ENCODE measurements at places on chromosomes 11 and 22. TPM values are rescaled to one million over a fixed set of nuclear protein-coding genes. Genes with fewer than 3 reads are reported as not detected.

GRCh38 chr11:102703826-102704493, 1.6 kb downstream of the MMP27 start:
- DNase-seq = no peak

- no peak for DNase-seq
Observed at GRCh38 chr22:30029512-30029911, 50.8 kb upstream of the HORMAD2 start.

- DNase-seq = no peak
Observed at GRCh38 chr11:113184498-113184897, 129.9 kb upstream of the TTC12 start.

DNA sequence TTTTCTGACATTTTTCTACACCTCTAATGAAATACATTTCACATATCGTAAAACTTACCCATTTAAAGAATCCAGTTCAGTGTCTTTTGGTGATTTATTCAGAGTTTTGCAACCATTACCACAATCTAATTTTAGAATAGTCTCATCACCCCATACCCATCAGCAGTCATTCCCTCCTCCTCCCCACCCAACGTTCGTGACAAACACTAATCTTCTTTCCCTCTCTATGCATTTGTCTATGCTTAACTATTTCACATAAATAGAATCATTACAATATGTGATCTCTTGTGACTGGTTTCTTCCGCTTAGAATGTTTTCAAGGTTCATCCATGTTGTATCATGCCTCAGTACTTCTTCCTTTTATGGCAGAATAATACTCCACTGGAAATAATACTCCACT, 9.5 kb downstream of the TTC28 start:
- DNase-seq = no peak

DNA sequence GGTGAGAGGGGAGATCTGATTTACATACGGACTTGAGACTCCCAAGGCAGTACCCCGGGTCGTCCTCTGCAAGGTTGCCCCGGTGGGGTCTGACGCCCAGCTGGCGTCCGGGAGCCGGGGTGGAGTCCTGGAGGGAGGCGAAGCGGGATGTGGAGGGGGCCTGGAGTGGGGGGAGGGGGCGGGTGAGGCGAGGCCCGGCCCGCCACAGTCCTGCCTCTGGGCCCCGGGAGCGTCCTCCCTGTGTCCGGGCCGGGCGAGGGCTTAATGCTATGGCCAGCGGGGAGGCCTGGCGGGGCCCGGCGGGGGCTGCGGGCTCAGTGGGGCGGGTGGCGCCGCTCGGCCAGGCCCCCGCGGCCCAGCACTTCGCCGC, 2.4 kb upstream of the MYBPC3 start:
- DNase-seq = no peak

DNA sequence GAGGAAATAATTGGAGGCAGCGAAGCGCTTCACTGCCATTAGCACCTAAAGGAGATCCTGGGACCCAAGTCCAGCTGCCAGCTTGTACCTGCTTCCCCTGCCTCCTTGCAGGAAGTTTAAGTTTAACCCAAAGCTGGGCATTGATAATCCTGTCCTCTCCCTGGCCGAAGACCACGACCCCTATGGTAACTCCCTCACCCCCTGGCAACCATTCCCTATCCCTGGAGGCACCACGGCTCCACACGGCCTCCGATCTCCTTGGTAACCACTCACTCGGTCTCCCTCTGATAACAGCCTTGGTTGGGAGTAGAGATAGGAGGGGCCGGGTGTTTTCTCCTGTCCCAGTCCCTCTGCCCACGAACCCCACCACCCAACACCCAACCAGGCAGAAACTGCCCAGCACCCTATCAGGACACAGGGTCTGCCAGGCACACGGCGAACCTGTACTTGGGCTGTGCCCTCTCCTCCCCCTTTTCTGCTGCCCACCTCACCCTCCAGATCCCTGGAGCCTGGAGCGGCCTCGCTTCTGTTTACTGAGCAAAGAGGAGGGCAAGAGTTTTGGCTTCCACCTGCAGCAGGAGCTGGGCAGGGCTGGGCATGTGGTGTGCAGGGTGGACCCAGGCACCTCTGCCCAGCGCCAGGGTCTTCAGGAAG, 833 bp downstream of the NHERF4 start:
- no peak for DNase-seq

Gene NNMT
- 0.48 TPM for polyA plus RNA-seq

Gene PTDSS2
- 34.8 TPM for polyA plus RNA-seq

Gene GPHA2
- polyA plus RNA-seq = 2.6 TPM

Data from left kidney (tissue), 8 donors.